ENCODE measurements at places on chromosomes 4 and X. TPM values are rescaled to one million over a fixed set of nuclear protein-coding genes. Genes with fewer than 3 reads are reported as not detected.

STK32B gene
- 0.69 TPM for total RNA-seq

PFKFB1 gene
- 1.1 TPM for total RNA-seq

ZGRF1 gene
- 20.1 TPM for total RNA-seq

SHISA3 gene
- total RNA-seq: 3.3 TPM

RBMXL3 gene
- total RNA-seq: not detected

GAGE12E gene
- not detected for total RNA-seq

PAK3 gene
- total RNA-seq: 4.0 TPM

SORCS2 gene
- total RNA-seq: 7.1 TPM

CCNB3 gene
- 0.36 TPM for total RNA-seq

CXCL1 gene
- total RNA-seq: 0.74 TPM

SPARCL1 gene
- 6.6 TPM for total RNA-seq

All from mesothelial cell of epicardium (in vitro differentiated cells).